ENCODE measurements at places on chromosomes 4 and X.

DNA sequence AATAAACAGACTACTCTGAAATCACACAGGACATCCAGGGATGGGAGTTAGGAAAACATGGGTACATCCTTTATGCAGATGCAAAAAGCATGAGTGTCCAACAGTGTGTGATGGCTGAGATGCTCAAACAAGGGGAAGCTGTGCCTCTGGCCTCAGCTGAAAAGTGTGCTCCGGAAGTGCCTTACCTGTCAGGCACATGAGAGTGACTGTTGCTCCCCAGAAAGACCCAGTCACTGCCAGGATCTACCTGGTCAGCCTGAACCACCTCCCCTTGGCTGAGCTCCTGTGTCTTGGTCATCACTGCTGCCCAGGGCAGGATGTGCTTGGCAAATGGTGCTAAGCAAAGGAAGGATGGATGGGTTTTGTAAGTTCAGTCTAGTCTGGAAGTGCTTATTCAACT is 4.0 kb downstream of the PPP2R2C start:
- H3K27me3 ChIP-seq = peaks cover 2% of the 10 kb centered on the region
- no peaks in the 10 kb centered on the region for H3K36me3 ChIP-seq
- DNase-seq = peak; percentile 24

GRCh38 chr4:152462047-152462446 is 73.8 kb downstream of the FBXW7 start:
- H3K36me3 ChIP-seq = no peaks in the 10 kb centered on the region
- DNase-seq = no peak
- H3K4me1 ChIP-seq = peaks cover 35% of the 10 kb centered on the region

DNA sequence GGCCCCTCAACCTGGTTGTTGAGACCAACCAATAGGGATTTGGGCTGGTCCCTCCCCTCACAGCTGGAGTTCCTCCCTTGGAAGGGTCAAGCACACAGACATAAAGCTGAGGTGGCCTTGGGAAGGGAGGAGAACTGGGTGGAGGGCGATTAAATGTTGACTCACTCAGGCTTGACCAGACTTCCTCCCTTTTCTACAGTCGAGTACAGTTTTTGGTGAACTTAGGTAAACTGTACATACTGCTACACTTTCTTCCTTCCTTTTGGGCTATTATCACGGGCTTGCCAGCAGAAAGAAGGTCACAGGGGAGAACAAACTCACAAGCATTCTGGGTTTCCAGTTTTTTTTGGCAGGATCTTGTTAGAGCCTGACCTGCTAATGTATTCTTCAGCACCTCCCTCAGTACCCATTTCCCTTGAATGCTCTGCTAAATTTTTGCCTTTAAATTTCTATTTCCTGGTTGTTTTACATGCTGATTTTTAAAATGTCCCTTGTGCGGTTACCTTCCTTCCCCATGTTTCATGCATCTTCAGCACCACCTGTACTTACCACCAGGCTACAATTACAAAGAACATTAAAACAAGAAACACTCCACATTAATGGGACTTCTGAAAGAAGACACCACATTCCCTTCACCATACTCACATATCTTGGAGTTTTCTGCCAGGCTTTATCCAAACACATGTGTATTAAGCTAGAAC is 135.2 kb upstream of the RASGEF1B start:
- no peak overlapping the region for H3K4me3 ChIP-seq
- DNase-seq = no peak
- peak overlapping the region; percentile 42 for H3K27ac ChIP-seq
- no peaks in the 10 kb centered on the region for H3K36me3 ChIP-seq

GRCh38 chrX:133881893-133882292 is 103.5 kb downstream of the GPC3 start:
- H3K27ac ChIP-seq = no peak overlapping the region
- no peak overlapping the region for H3K4me3 ChIP-seq
- no peaks in the 10 kb centered on the region for H3K27me3 ChIP-seq
- H3K36me3 ChIP-seq = no peaks in the 10 kb centered on the region
- peaks cover 12% of the 10 kb centered on the region for H3K4me1 ChIP-seq

DNA sequence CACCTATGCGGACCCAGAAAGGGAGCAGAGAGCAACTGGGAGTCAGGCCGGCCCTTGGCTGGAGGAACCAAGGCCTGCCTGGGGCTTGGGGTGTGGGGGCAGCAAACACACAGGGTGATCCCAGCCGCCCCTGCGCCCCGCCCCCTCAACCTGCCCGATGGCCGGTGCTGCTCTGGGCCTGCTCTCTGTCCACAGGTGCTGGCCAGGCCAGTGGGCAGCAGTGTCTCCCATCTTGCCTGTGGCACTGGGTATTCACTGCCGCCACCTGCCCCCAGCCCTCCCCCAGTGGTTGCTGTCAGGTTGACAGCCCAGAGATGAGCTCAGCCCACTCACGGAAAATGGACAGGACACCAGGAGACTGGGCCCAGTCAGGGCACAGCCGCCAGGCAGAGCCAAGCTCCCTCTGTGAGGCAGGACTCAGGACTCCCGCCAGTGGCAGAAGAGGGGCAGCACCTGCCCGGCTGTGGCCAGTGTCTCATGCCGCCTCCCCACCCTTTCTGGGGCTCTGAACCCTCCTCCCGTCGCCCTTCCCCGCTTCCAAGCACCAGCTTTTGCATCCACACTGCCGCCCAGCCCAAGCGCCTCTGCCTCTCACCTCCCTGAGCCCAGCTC is 4.7 kb downstream of the NKX1-1 start:
- H3K4me1 ChIP-seq = peaks cover 9% of the 10 kb centered on the region
- no peak overlapping the region for H3K27ac ChIP-seq
- DNase-seq = no peak
- H3K36me3 ChIP-seq = no peaks in the 10 kb centered on the region

DNA sequence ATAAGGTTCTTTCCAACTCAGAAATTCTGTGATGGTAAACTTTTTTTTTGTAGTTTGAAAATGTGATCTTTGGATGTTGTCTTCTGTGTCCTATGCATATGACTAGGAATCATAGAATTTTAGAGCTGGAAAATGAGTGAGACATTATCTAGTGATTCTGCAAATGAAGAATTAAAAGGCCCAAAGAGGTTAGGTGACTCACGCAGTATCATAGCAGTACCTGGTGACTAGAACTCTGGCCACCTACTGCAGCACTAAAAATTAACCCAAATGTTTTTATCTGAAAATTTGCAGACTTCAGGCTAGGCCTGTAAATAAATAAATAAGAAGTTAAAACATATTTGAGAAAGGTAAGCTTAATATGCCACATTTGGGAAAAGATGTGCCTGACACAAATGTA is 52.8 kb downstream of the NFKB1 start:
- no peaks in the 10 kb centered on the region for H3K36me3 ChIP-seq
- no peak for DNase-seq
- no peaks in the 10 kb centered on the region for H3K27me3 ChIP-seq
- no peak overlapping the region for H3K4me3 ChIP-seq

DNA sequence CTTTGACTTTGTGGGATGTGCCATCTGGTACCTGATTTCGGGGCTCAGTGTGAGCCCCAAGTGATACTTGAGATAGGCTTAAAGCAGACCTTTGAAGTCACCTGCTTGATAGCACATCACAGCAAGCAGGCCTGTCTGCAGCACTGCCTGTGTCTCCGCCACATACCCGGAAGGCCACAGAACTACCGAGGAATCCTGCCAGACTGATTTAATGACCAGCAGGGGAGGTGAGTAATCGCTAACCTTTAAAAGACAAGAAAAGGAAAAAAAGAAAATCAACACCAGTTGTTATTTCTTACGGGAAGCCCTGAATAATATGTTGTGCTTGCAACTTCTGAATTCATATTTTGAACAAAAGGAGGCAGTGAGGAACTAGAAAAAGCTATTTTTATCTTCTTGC is 6.8 kb downstream of the PTCHD1 start:
- no peak overlapping the region for H3K27ac ChIP-seq
- no peak overlapping the region for H3K4me3 ChIP-seq
- no peak for DNase-seq

- no peak overlapping the region for H3K4me3 ChIP-seq
- DNase-seq = no peak
- H3K4me1 ChIP-seq = no peaks in the 10 kb centered on the region
- no peaks in the 10 kb centered on the region for H3K27me3 ChIP-seq
- H3K27ac ChIP-seq = no peak overlapping the region
These were observed 19.7 kb upstream of the PNPLA4 start for GRCh38 chrX:7946960-7947359.

- H3K36me3 ChIP-seq = no peaks in the 10 kb centered on the region
- H3K27ac ChIP-seq = no peak overlapping the region
- no peak for DNase-seq
- H3K27me3 ChIP-seq = no peaks in the 10 kb centered on the region
- no peak overlapping the region for H3K4me3 ChIP-seq
- no peaks in the 10 kb centered on the region for H3K4me1 ChIP-seq
These were observed 213.8 kb upstream of the LDB2 start for GRCh38 chr4:17112292-17112659.

- H3K36me3 ChIP-seq = no peaks in the 10 kb centered on the region
- H3K4me3 ChIP-seq = no peak overlapping the region
- H3K4me1 ChIP-seq = no peaks in the 10 kb centered on the region
- no peak overlapping the region for H3K27ac ChIP-seq
These were observed 42.0 kb downstream of the PSAPL1 start for GRCh38 chr4:7392438-7393421.

GRCh38 chr4:150211016-150211415 is 132.8 kb downstream of the DCLK2 start:
- no peak overlapping the region for H3K4me3 ChIP-seq
- no peak overlapping the region for H3K27ac ChIP-seq
- no peaks in the 10 kb centered on the region for H3K27me3 ChIP-seq
- H3K4me1 ChIP-seq = no peaks in the 10 kb centered on the region
- DNase-seq = no peak
- H3K36me3 ChIP-seq = no peaks in the 10 kb centered on the region

DNA sequence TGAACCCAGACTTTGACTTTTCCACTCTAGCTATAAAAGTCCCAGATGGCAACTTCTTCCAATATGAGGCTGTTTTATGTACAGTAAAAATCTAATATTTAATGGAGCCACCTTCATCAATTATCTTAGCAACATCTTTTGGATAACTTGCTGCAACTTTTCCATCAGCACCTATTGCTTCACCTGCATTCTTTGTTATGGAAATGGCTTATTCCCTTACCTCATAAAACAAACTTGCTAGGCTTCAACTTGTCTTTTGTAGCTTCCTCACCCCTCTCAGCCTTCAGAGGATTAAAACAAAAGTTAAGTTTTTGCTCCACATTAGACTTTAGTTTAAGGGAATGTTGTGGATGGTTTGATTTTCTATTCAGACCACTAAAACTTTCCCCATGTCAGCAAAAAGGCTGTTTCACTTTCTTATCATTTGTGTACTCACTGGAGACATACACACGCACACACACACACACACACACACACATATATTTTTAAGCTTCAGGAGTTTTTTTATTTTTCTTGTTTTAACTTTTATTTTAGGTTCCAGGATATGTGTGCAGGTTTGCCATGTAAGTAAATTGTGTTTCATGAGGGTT is 1296.1 kb upstream of the PABPC4L start:
- no peak for DNase-seq
- no peak overlapping the region for H3K4me3 ChIP-seq
- H3K27me3 ChIP-seq = no peaks in the 10 kb centered on the region
- no peaks in the 10 kb centered on the region for H3K36me3 ChIP-seq
- H3K27ac ChIP-seq = no peak overlapping the region

DNA sequence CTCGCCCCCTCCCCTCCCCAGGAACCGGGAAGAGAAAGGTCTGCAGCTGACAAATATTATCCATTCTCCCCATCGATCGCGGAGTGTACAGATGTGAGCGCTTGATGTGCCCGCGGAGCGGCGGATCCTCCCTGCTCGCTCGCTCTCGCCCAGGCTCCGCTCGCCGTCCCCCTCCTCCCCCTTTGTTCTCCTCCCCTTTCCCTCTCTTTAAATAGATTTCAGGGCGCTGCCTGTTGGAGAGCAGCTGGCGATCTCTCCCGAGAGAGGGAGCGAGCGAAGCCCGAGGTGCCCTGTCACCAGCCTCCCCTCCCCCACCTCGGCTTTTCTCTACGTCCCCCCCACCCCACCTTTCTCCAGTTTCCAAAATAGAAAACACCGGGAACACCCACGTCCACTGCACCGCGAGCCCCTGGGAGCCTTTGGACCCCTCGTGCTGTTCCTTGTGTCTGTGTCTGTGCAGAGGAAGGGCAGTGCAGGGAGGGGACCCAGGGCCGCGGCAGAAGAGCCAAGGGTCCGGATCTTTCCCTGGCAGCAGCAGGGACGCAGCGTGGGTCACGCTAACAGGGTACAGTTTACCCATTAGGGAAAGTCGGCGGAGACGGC is 56.6 kb upstream of the BCOR start:
- no peak for DNase-seq
- peaks cover 10% of the 10 kb centered on the region for H3K4me1 ChIP-seq
- H3K36me3 ChIP-seq = no peaks in the 10 kb centered on the region
- H3K27me3 ChIP-seq = no peaks in the 10 kb centered on the region

GRCh38 chr4:154452798-154453346 is 38.7 kb downstream of the DCHS2 start:
- no peak overlapping the region for H3K4me3 ChIP-seq
- no peaks in the 10 kb centered on the region for H3K4me1 ChIP-seq
- DNase-seq = no peak
- no peaks in the 10 kb centered on the region for H3K36me3 ChIP-seq
- no peaks in the 10 kb centered on the region for H3K27me3 ChIP-seq

GRCh38 chr4:37604461-37604860 is 81.7 kb downstream of the RELL1 start:
- H3K4me1 ChIP-seq = peaks cover 27% of the 10 kb centered on the region
- no peaks in the 10 kb centered on the region for H3K27me3 ChIP-seq
- no peak overlapping the region for H3K27ac ChIP-seq
- DNase-seq = no peak
- no peaks in the 10 kb centered on the region for H3K36me3 ChIP-seq

DNA sequence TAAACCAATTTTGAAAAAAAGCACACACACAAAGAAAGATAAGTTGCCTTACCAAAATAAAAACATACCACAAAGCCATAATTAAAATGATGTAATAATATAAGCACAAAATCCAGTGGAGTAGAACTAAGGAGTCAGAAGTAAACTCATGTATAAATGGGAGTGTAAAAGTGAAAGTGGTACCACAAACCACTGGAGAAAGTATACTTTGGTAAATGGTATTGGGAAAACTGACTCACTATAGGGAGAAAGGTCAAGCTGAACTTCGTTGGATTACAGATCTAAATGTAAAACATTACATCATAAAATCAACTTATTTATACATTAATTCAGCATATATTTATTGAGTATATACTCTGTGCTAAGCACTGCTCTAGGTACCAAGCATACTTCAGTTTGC is 46.3 kb upstream of the HHIP start:
- no peak for DNase-seq
- H3K4me3 ChIP-seq = no peak overlapping the region
- H3K27ac ChIP-seq = no peak overlapping the region
- no peaks in the 10 kb centered on the region for H3K27me3 ChIP-seq
